ENCODE measurements at places on chromosomes 16 and 17.
A peak's percentile ranks its signal among the peaks of the same experiment; 100 is the strongest.

- DNase-seq, result no peak
Observed at GRCh38 chr17:73663614-73664013, 19.4 kb upstream of the SDK2 start.

DNA sequence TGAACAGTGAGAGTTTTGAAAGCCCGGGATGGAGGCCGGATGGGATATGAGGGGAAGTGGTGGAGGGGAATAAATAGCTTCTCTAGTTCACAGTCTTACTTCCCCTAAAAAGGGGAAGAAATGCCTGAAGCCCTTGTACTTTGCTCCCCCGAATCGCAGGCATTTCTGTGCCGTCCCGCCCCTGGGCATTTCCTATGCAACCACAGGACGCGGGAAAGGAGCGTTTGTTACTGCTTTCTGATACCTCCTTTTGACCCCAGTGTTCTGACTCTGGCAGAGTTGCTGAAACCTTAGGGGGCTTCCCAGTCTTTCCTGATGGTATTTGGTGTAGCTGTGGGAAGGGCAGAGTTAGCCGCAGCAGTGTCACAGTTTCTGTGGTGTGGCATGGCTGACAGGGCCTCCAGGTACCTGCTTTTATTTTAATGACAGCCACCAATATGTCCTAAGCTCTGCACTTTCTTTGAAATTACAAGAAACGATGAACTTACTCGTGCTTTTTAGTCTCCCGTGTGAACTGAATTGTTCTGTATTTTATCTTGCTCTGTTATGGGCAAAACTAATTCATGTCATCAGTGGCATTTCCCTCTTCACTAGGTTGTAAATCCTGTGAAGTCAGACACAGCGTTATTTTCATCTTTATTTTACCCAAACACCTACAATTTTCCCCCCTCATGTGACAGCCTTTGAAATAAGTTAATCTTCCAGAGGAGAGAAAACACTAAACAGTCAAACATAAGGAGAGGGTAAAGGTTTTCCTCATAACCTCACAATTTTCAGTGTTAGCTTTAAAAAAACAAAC is 27.1 kb downstream of the USP10 start:
- no peak for DNase-seq

- peak; percentile 74 for DNase-seq
Observed at GRCh38 chr17:76997981-76998531, 129.9 kb downstream of the MGAT5B start.

DNA sequence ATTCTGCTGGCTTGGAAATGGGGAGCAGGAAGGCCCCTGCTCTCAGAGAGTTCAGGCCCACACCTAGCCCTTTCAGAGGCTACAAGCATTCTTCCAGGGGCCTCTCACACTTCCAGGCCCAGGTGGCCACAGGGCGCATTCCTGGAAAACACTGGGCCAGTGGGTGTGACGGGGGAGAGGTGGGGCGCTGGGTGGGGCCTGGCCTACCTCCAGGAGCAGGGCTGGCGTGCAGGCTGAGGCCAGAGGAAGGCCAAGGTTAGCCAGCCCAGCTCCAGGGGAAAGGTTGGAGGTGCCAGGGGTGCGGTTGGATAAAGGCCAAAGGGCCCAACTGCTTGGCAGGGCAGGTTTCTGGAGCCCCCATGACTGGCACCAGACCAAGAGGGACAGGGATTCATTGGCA is 198.2 kb downstream of the MAF start:
- no peak for DNase-seq

DNA sequence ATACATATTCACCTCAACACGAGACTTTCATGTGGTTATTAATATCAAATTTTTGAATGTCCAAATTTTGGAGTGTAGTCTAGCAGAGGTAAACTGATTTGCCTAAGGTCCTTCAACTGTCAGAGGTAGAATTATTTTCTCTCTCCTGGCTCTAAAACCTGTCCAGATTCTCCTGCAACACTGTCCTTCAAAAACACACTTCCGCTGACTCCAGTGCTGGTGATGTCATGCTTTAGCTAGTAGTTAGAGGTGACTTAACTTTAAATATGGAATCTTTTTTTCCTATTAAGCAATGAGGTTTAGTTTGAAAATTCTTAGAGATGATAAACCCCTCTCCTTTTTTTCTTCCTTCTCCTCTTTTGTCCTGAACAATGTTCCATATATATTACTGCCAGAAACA is 10.8 kb upstream of the CBLN1 start:
- DNase-seq, result no peak

- peak; percentile 76 for DNase-seq
Observed at GRCh38 chr16:27174007-27174406, 29.3 kb upstream of the KDM8 start.

GRCh38 chr16:19400711-19401110 is 17.0 kb upstream of the TMC5 start:
- DNase-seq, result no peak

- no peak for DNase-seq
Observed at GRCh38 chr16:12462426-12463280, 341.0 kb downstream of the CPPED1 start.

- no peak for DNase-seq
Observed at GRCh38 chr16:6038941-6039645, 941.5 kb upstream of the EEF2KMT start.

DNA sequence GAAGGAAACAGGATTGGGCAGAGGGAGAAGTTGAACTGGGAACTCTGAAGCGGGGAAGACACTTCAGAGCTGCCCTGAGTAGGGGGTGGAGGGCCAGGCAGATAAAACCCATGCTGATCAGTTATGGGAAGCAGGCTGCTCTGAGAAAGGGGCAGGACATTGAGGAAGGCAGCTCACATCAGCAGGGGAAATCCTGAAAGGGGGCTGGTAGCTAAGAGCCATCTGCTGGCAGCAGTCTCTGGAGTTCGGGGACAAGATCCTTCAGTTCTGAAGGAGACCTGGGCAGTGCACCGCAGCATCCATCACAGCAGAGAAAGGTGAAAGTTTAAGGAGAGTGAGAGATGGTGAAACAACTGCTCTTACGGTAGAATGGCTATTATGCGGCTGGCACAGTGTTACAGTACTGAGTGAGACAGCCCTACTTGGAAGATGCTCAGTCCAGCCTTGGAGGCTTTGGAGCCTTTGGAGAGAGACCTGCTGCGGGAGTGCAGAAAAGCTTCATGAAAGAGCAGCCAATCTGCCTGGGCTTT is 5.4 kb upstream of the KIF18B start:
- peak; percentile 3 for DNase-seq

- peak; percentile 28 for DNase-seq
Observed at GRCh38 chr16:88697831-88698615, 8.2 kb downstream of the RNF166 start.

DNA sequence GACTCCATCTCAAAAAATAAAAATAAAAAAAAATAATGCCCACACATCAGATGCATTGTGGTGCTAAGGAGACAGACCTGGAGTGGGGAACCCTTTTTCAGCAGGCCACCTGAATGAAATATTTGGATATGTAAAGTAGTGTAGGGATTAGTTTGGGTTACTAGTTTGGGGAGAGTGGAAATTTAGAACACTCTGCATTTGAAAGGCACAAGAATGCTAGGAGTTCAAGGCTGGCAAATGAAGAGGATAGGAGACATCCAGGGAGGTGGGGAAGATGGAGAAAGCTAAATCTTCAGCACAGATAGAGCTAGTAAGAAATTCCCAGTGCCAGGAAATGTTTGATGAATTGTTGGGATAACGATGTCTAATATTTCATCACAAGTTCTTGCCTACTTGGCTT is 298.3 kb upstream of the ERCC4 start:
- DNase-seq, result no peak

DNA sequence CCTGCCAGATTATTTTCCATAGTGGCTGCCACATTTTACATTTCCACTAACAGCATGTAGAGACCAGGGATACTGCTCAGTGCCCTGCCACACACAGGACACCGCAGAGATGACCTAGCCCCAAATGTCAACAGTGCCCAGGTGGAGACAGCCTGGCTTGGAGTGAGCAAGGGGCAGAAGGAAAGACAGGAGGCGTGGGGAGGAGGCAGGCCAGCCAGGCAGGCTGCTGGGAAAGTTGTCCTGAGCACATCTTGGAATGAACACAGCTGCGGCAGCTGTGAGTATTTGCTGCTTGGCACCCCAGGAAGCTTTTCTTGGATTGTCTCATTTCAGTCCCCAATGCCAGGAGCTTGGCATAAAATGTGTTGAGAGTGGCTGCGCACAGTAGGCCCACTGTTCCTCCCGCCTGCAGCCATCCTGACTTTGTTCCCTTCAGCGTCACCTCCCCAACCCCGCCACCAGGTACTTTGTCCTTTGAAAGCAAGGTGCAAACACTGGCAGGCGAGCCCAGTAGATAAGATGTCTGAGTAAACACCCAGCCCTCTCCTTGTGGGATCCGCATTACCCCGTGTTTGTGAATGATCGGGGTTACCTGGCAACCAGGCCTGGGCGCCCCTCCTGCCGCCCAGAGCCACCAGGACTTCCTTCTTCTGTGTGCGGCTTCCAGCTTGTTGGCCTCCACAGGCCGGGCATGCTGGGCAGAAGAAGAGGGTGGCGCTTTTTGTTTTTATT is 114.0 kb downstream of the CMIP start:
- no peak for DNase-seq

DNA sequence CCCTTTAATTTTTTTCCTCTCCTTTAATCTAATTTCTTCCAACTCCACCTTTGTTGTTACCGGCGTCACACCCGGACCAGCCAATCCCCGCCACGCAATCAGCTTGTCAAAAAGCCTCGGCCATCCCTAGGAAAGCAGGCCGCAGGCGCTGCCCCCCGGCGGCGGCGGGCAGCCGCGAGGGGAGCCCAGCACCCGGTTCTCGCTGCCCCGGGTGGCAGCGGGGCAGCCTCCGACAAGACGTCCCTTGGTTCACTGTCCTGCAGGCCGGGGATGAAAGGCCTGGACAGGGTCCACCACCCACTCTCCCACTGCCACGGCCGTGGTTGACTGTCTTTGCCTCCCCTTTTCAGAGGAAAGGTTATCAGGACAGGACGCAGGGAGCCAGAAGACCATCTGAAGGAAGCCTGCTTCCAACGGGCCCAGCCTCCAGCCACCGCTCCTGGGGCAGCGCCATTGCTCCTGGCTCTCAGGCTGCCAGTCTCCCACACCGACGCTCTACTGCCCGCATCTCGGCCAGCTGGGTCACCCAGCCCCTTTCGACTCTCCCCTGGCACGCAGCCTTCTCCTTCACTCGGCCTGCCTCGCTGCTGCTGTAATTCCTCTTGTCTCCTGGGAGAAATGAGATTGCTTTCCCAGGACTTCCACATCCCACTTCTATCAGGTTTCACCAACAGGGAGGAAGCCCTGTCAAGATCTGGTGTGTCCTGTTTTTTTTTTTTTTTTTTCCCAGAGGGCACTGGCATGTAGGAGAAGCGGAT is 2.8 kb upstream of the UBTF start:
- peak; percentile 71 for DNase-seq

DNA sequence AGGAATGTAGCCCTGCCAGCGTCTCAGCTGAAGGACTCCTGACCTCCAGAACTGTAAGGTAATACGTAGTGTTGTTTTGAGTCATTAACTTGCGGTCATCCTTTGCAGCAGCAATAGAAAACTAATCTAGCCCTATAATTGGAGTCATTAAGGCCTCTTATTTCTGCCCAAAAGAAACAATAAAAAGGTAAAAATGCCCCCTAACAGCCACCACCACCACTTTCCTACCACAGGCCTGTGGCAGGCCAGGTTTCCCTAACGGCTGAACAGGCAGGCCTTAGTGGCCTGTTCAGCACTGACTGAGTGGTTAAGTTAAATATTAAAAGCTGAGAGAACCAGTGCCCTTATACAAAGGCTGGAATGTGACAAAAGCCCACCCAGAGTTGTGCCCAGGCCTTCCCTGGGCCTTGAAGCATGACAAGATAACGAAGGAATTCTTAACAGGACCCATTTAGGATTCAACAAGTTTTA is 286.5 kb upstream of the ERCC4 start:
- no peak for DNase-seq

DNA sequence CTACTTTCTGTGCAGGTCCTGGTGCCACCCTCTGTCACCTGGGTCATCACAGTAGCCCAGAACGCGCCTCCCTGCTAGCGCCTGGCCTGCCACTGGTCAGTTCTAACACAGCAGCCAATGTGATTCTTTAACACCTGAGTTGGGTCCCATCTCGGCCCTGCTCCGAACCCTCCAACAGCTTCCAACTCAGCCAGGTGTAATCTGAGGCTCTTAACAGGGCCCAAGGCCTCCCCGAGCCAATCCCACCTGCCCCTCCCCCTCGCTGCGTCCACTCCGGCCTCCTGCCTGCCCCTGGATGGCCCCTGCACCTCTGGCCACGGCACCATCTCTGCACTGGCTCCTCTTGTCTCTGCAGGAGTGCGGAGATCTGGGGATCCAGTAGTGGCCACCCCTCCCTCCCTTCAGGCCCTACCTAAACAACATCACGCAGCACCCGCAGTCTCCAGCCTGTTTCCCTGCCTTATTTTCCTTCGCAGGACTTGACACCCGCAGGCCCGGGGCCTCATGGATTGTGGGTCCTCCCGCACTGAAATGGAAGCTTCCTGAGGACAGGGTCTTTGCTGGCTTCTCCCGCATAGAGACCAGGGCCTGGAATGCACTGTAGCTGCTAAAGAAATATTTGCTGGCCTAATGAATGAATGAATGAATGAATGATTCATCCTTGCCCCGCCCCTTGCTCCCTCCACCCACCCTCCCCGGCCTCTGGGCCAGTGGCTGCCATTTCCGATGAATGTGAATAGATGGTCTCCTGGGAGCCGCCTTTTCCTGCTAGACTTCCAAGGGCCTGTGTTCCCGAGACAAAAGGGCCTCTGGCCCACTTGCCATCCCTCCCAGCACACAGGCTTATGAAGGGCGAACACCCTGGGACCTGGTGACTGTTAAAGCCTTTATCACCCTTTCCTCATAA is 174.8 kb upstream of the FOXF1 start:
- DNase-seq, result no peak

DNA sequence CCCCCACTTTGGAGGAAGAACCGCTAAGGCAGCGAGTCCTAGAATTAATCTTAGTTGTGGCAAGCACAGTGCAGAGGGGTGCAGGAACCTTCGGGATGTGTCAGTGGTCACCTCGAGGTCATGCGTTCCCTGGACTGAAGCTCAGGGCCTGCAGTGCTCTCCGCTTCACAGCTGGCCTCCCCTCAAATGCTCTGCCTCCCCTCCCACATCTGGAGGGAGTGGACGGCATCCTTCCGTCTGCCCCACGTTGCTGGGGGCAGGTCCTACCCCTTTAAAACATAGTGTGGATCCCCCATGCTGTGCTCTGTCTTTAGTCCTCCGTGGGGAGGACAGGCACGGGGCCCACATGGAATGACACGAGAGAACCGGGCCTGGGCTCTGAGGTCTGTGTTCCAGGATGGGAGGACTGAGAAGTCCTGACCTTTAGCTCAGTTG is 99.5 kb upstream of the CDC42EP4 start:
- DNase-seq, result no peak

- no peak for DNase-seq
Observed at GRCh38 chr16:1491327-1491726, 1.8 kb upstream of the TELO2 start.

GRCh38 chr17:33245183-33245582 is 47.9 kb downstream of the ASIC2 start:
- DNase-seq, result no peak

- peak; percentile 45 for DNase-seq
Observed at GRCh38 chr16:47037396-47037745, 63.9 kb upstream of the DNAJA2 start.

- DNase-seq, result no peak
Observed at GRCh38 chr16:1157639-1158455, 4.9 kb downstream of the CACNA1H start.
